ENCODE measurements at places on chromosomes 1 and 21.

- no peak for DNase-seq
These were observed 11.5 kb downstream of the TRIM33 start for GRCh38 chr1:114499478-114499877.

GRCh38 chr1:206725109-206725963 is 40.6 kb downstream of the MAPKAPK2 start:
- no peak for DNase-seq

- no peak for DNase-seq
These were observed 81.5 kb downstream of the OBSCN start for GRCh38 chr1:228289239-228289849.

DNA sequence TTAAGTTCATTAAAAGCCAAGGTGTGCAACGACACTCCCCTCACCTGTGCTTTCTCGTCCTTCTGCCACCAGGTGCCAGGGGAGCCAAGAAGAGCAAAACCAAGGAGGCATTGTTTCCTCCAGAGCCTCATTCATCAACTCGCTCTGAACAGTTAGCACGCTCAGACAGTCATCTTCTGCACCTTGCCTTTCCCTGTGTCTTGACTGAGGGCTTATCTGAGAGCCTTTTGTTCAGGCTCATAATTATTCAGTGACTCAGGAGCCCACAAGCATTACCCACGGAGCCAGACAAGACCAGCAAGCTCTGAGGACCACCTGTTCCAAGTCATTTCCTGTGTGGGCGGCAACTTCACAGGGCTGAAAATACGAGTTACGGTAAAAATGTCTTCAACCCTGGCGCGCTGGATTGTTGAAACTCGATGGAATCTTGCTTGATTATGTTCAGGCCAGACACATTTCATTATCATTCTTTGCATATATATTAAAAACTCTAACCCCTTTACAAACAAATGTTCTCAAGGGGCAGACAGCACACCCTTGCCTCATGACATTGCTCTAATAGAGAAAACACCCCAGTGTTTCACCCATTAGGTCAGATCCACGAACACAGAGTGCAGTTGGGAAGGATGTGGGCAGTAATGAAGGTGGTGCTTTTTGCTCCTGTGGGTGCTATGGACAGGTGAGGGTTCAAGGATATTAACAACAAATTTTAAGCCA is 89.7 kb upstream of the RUNX1 start:
- DNase-seq: no peak

- DNase-seq: no peak
These were observed 98.5 kb upstream of the DMRTA2 start for GRCh38 chr1:50521703-50522102.

- DNase-seq: no peak
These were observed 1.7 kb downstream of the NES start for GRCh38 chr1:156675210-156676113.

DNA sequence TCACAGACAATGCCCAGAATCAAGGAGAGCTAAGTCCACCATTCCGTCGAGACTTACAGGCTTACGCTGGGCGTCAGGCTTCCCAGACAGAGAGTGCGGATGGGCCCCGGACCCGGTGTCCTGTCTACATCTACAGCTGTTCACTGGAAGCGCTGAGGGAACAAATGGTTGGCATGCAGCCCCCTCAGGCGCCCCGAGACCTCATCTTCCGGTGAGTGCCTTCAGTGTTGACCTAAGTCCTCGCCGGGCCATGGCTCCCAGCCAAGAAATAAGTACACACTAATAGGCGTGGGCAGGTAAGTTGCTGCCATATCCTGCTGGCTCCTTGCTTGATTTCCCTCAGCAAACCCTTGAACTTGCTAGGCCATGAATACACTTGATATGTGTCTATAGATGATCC is 26.2 kb downstream of the HYI start:
- no peak for DNase-seq

DNA sequence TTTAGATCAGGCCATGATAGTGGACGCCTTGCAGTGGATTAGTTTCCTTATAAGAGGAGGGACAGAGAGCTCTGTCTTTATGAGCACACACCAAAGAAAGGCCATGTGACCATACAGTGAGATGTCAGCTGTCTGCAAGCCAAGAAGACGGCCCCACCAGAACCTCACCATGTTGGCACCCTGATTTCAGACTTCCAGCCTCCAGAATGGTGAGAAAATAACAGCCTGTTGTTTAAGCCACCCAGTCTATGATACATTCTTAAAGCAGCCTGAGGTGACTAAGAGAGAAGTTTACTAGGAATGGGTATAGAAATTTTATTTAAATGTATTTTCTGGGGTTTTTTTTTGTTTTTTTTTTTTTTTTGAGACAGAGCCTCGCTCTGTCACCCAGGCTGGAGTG is 29.5 kb downstream of the L1TD1 start:
- no peak for DNase-seq

DNA sequence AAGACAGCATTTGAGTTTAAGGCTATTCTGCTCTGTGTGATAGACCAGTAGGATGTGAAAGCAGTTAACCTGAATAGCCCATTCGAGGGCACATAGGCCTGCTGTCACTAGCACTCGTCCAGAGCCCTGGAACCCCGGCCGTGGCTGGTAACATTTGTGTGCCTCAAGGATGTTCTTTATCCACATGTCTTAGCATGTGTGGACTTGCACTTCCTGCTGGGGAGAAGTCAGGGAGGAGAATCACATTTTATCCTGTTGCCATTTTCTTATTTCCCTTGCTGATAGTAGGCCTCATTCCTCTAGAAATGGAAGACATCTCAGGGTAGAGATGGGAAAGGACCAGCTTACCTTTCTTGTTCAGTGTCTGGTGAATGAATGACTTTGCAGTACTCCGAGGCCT is 54.7 kb downstream of the VPS13D start:
- DNase-seq: no peak

DNA sequence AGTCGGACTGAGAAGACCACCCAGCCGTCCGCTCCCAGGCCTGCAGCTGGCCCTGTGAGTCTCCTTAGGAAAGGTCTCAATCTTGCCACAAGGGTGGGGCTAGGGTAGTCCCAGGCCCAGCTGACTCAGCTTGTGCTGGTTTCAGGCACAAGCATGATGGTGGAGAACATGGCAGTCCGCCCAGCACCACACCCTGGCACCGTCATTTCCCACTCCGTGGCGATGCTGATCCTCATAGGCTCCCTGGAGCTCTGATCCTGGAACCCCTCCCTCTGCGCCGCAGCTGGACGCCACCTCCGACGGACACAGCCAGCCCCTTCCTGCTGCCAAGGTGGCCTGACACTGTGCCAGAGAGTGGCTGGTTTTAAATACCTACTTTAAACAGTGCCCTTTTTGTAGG is 10.7 kb downstream of the TMEM81 start:
- DNase-seq: no peak

- DNase-seq: no peak
These were observed 63.6 kb upstream of the DENND1B start for GRCh38 chr1:197838836-197839235.

DNA sequence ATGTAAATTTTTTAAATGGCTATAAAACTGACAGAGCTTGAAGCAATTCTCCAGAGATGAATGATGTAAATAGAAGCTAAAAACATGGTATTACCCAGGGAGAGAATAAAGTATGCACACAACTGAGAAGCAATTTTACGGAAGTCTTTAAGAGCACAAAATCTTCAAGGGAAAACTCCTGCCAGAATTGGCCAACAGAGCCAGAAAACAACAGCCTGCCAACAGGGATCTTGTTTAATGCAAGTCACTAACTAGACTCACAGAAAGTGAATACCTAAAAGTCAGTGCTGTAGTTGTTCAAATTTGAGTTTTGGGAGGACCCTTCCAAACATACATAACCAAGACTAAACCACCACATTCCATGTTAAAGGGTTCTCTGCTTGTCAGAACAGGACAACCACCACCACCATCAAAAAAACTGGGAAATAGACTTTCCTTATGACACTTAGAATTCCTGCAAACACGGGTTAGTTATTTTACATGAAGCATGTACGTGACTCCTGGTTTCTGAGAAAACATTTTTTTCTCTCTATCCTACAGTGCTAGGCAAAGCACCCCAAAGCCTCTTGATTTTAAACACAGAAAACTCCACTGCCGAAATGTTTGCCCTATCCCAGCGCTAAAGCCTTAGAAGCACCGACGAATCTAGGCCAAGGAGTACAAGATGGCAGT is 1.6 kb downstream of the EPS15 start:
- DNase-seq: no peak

DNA sequence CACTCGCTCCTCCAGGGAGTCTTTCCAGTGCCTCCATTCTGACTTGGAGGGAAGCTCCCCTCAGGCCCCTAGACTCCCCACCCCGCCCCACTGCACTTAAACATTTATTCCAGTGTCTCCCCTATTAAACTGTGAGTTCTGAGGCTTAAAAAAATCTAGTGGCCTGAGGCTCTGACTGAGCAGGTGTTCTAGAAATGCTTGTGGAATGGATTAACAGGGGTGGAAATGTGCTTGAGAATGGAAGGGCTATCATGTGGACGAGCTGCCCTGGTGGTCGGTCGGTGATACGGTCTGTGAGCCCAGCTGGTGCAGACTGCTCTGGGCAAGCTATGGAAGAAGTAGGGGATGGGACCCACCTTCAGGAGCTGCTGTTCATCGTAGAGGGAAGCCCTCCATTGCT is 130.2 kb downstream of the PEX14 start:
- DNase-seq: no peak

- no peak for DNase-seq
These were observed 43.7 kb downstream of the SEC16B start for GRCh38 chr1:177926201-177926600.

DNA sequence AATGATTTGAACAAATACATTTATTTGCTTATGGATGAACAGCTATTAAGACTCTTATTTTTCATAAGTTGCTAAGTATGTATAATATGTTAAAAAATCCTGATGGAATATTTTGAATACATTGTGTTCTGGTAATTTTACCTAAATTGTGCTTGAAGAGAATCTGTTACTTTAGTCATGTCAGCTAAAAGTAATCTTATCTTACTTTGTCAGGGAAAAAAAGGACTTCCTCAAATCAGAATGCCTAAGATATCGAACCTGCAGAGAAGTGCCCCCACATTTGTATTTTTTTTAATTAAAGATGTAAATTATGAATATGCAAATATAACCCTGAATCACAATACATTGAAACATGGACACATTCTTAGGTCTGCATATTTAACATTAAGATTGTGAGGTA is 1331.7 kb downstream of the MRPL39 start:
- DNase-seq: no peak

DNA sequence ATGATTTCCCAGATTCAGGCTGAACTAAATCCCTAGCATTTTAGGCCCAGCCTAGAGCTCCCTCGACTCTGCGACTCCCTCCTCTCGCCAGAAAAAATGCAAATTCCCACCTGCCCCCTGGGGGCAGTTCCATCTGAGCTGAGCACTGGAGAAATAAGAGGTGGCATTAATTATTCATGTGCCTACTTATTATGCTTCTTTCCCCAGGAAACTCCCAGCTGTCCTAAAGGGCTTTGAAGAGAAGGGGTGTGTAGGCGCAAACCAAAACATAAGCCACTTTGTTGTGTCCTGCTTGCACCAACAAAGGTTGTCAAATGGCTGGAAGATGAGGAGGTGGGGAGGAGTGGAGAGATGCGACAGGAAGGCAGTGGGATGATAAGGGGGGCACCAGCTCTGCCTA is 41.4 kb upstream of the GOLT1A start:
- DNase-seq: peak; percentile 10

- DNase-seq: peak; percentile 37
These were observed 42.9 kb upstream of the CD53 start for GRCh38 chr1:110829955-110830553.

GRCh38 chr1:82392513-82392912 is 591.8 kb downstream of the ADGRL2 start:
- no peak for DNase-seq

DNA sequence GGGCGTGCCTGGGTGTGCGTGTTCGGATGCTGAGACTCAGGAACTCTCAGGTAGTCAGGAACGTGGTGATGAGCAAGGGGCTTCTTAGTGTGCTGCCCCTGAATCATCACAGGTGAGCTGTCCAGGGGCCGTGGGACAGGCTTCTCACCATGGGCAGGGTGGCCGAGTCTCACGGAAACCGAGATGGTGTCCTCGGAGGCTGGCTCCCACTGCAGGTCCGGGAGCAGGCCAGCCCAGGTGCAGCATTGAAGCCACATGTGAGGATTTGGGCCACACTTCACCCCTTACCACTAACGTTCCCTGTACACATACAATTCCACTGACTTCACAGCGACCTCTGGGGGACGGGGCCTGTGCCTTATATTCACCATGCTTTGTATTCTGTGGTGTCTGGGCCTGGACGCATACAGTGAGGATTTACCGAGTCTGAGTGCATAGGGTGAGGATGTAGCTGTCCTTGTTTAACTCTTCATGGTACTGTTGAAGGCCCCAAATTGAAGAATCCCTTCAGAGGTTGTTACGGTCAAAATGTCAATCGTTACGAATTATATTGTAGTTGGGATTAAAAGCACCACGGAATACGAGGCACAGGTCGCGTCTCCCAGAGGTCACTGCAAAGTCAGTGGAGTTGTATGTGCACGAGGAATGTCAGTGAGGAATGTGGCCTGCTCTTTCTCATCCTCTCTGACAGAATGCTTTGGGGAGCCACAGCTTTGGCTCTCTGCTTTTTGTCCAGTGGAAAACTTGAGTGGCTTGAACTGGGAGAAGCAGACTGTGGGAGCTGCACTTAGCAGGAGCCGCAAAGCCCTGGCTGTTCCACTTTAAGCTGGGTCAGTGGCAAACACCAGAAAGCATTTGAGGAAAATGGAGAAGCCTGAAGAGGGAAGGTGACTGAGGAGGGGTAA is 95.3 kb downstream of the MTR start:
- DNase-seq: no peak

DNA sequence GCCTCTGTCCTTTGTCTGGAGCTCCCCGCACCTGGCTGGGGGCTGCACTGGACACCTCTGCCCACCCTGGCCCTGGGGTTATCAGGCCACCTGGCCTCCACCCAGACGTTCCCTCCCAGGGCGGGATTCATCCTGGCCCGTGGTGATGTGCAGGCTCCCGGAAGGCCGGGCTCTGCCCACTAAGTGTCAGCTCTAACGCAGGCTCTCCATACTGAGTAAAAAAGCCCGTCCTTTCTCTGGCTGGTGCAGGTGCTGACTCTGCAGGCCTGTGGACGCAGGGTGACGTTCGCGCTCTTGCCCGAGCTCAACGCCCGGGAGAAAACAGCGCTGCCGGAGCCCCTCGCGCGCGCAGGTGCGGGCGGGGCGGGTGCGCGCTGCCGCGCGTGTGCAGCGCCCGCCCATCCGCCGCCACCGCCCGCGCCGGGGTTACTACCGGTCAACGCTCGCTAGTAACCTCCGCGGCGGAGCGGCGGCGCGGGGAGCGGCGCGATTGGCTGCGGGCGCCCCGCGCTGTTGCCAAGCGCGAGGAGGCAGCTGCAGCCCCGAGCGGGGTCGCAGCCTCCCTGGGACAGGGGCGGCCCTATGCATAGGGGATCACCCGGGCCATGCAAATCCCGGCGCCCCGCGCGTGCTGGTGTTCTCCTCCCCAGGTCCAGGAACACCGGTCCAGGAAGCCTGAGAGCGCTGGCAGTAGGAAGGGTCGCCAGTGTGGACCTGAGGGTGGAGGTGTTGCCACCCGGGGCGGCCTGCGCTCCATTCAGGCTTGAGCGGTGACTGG is 15.7 kb downstream of the ABCG1 start:
- peak; percentile 87 for DNase-seq

GRCh38 chr1:99969729-99970621 is at the start of gene SLC35A3:
Gene SLC35A3 (plus strand): TSS chr1:99969996. CDS start chr1:99993555, 23,559 bp downstream.
- DNase-seq: peak; percentile 83

All from NCI-H1105 (cell line).